Lower lobe of right lung (tissue), 2 donors: ENCODE measurements at places on chromosomes 5 and 9. TPM values are rescaled to one million over a fixed set of nuclear protein-coding genes. Genes with fewer than 3 reads are reported as not detected.

DNA sequence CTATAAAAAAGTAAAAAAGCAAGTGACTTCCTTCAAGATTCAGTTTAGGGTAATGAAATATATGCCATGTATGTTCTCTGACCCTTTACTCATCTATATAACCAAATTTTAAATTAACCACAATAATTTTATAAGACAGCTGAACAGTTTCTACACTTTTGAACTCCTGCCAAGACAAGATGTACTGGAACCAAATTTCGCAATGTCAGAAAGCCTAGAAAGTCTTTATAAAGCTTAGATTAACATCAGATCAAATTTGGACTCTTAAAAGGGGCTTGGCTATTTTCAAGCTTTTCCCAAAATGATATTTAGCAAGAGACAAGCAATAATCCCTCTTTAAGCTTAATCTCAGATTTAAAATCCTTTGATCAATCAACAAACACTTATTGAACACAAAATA, 362.6 kb downstream of the PTPRD start:
- DNase-seq: no peak

GRCh38 chr9:125635888-125636287, 71.1 kb downstream of the MAPKAP1 start:
- DNase-seq: no peak

DNA sequence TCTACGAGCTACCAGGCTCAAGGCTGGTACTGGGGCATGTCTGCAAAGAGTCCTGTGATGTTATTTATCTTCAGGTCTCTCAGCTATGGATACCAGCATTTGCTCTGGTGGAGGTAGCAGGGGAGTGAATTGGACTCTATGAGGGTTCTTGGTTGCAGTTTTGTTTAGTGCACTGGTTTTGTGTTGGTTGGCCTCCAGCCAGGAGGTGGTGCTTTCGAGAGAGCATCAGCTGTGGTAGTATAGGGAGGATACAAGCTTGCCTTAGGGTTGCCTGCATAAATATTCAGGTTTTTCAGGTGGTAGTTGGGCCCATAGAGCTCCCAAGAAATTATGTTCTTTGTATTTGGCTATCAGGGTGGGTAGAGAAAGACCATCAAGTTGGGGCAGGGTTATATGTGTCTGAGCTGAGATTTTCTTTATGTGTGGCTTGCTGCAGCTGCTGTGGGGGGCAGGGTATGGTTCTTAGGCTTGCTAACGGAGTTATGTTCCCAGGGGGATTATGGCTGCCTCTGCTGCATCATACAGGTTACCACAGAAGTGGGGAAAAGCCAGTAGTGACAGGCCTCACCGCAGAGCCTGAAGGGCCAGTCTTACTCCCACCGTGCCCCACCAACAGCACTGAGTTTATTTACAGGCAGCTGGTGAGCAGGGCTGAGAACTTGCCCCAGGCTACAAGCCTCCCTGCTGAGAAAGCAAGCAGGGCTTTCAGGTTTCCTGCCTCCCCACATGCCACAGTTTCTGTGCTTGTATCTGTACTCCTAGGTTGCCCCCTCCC, 9.7 kb upstream of the RIOK2 start:
- DNase-seq: no peak

Gene LCN9
- not detected for total RNA-seq

Gene SLCO6A1
- not detected for total RNA-seq

- no peak for DNase-seq
Measured at GRCh38 chr5:128949847-128950546, 15.3 kb upstream of the SLC27A6 start.

GRCh38 chr5:78925129-78925876, 59.8 kb downstream of the ARSB start:
- no peak for DNase-seq

GRCh38 chr5:54357408-54358058, 47.2 kb upstream of the ARL15 start:
- no peak for DNase-seq

Gene DOK3
- total RNA-seq: 76.5 TPM

- no peak for DNase-seq
Measured at GRCh38 chr5:159471904-159472303, 141.6 kb upstream of the IL12B start.

DNA sequence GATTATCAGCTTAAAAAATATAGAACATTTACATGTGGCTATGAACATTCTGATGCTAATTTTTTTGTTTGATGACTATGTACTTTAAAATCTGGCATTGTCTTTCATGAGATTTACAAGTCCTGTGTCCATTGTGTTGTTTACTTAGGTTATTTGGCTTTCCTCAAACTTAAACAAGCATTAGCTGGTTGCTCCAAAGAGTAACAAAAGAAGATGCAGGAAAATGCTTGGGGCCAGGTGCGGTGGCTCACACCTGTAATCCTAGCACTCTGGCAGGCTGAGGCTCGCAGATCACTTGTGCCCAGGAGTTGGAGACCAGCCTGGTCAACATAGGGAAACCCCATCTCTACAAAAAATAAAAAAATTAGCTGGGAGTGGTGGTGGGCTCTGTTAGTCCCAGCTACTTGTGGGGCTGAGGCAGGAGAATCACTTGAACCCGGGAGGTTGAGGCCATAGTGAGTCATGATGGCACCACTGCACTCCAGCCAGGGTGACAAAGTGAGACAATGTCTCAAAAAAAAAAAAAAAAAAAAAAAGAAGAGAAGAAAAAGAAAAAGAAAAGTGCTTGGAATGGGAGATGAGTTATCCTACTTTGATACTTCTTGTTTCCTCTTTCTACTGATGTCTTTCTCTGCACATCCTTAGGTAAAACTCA, 39.7 kb downstream of the PAM start:
- no peak for DNase-seq

DNA sequence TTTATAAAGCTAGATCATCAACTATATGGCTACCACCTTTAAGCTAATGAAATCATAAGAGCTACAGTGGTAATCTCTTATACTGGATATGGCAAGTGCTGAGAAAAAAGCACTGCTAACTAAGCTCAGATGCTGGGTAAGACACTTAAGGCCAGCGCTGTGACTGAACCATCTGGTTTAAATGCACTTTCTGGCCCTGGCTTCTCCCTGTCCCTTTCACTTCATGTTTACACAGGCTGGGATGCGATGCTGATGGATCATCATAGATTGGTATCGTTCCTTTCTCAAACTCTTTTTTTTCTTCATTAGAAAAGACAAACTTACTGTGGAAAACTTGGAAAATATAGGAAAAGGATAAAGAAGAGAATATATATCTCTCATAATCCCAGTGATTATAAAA, 52.3 kb downstream of the KIF24 start:
- DNase-seq: no peak

Gene EXOSC2
- 18.4 TPM for total RNA-seq

- no peak for DNase-seq
Measured at GRCh38 chr9:78493166-78493742, 196.3 kb downstream of the PSAT1 start.

DNA sequence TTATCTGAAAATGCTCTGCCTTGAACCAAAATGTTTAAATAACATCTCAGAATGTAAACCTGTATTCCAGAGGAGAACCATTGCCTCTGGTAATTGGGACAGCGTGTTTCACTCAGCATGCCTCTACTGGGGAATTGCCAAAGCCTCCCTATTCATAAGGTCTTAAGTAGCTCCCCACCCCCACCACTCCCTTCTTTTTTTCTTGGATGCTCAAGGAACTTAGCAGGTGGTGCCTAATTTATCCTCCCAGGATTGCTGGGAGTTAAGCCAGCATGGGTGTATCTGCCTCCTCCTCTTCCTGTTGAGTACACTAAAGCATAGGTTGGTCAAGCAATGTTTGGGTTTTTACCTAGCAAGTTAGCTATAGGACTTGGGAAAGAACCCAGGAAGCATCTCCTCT, 220.2 kb downstream of the DMAC1 start:
- DNase-seq: no peak

GRCh38 chr5:158462349-158463114, 603.6 kb upstream of the CLINT1 start:
- DNase-seq: no peak

Gene GRM6
- not detected for total RNA-seq

DNA sequence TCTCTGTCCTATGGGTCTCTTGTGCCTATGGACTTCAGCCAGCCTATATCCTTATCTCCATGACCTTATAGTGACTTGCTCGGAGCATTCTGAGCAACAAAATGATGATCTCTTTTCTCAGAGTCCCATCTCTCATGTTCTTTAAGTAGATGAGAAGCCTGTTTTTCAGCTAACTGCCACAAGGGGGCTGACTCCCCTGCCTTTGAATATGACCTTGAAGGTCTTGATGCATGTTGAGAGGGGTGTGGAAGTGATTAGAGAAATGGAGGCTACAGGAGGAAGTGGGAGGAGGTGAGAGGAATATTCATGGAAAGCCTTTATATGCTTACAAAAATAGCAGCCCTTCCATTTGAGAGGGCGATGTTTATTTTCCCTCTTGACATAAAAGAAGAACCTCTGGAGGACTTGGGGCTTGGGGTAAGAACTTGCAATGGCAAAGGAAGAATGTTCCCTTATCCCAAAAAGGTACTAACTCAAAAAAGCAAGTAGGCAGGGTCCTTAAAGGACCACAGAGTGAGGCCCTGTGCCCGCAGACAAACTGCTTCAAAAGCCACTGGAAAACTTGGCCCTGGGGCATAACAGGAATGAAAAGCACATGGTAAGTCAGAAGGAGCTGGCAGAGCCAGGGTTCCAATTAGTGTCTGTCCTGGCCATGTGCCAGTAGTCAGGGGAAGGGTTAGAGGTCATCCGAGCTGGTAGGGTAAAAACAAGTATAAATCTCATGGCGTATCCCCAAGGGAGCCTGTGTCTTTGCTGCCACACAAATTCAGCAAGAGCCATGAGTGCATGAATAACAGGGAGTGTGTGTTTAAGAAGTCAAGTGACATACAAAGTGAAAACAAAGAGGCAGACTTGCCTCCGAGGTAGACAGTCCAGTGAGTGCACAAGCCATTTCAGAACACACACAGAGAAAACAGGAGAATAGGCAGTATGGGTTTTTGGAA, 39.1 kb downstream of the FGD3 start:
- DNase-seq: no peak

DNA sequence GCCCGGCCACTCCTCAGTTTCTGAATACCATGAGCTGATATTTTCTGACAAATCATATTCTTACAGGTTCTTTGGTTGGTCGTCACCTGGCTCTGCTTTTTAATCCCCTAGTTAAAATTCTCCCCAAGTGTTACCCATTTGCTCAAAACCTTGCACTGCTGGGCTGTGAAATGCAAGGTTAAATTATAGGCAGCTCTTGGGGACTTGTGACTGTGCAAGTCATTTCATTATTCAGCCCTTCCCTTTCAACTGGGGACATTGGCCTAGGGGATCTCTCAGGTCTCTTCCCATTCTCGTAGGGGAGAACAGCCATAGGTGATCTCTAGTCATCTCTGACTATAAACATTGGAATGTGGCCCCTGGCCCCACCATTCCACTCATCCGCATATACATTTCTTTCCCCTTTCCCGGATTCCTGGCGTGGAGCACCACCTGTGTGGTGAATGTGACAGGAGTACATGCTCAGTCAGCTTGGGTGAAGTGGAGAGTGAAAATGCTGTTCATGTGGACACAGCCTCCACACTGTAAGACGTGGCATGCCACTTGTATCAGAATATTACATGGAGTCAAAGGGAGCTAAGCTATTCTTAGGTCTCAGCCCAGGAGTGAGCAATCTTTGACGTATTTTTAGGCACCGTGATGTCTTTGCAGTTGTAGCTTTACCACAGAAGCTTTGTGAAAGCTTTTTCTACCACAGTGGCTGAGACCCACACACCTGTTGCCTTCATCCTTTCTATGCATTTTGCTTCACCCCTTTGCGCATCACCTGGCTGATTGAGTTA, 386.7 kb downstream of the KDM4C start:
- DNase-seq: no peak

DNA sequence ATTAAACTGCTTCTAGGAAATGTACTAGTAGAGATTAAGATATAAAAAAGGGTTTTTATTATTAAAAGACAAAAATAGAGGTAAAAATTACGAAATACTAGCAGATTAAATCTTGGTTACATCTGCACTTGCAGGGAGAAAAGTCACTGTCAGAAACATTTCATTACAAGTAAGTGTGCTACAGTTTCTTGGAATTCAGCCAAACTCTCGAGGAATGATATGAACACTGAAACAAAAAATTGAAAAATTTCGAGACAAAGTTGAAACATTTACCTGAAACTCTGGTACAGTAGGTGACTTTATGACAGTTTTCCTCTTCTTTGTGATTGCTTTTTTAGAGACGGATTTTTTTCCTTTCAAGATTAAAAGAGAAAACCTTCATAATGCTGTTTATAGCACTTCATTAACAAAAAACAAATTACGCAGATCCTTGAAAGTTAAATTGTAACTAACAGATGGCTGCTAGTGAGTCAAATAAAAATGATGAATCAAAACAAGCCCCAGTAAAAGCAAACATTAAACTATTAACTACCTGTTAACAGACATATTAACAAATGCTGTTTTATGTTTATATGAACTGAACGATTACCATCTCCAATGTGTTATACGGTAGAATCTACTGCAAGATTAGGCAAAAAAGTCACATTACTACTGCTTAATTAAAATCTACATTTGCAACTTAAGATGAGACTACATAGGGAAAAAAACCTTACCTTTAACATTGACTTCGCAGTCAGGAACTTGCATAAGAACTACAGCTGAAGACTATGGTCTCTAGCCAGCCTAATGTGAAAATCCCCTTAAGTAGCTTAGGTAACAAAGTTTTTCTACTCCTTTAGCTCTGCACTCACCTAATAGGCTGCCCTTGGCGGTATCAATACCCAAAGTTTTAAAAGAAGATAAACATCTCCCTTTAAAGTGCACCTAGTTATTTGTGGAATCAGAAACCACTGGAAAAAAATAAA, 61.4 kb downstream of the RANBP6 start:
- DNase-seq: no peak

DNA sequence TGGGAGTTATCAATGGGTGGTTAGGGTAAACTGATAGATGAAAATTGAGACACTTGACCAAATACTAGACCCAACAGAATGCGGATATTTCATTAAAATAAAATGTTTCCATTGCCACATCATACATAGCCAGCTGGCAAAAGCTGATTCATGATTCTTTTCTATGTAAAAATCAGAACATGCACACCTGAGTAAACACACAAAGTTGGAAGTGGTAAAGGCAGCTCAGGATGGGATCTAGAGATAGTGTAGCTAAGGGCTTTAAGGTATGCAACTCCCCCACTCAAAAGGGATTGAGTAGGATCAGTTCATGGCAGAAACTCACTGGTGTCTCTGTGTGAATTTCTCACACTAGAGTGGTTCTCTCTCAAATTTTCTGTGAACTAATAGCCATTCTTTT, 541.1 kb upstream of the GRAMD2B start:
- DNase-seq: no peak

DNA sequence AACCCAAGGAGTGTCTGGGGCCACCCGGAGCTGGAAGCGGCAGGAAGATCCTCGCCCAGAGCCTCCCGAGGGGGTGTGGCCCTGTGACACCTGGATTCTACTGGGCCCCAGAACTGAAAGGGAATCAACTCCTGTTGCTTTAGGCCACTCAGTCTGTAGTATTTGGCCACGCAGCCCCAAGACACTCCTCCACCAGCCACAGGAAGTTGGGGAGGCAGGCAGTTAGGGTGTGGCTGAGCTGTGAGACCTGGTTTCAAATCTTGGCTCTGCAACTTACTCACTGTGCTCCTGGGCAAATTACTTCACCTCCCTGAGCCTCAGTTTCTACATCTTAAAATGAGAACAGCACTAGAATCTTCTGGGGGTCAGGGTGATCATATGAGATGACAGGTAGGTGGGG, 119.8 kb upstream of the PPP1R26 start:
- DNase-seq: no peak

Gene TBC1D13
- total RNA-seq: 25.6 TPM

Gene PCDHGA2
- 2.7 TPM for total RNA-seq
